ENCODE measurements at places on chromosomes 16 and 17.

- no peaks in the 10 kb centered on the region for H3K4me1 ChIP-seq
- H3K27ac ChIP-seq = no peak overlapping the region
- H3K36me3 ChIP-seq = peaks cover 2% of the 10 kb centered on the region
- no peak for DNase-seq
These were observed 116.3 kb downstream of the SOX9 start for GRCh38 chr17:72236980-72237633.

DNA sequence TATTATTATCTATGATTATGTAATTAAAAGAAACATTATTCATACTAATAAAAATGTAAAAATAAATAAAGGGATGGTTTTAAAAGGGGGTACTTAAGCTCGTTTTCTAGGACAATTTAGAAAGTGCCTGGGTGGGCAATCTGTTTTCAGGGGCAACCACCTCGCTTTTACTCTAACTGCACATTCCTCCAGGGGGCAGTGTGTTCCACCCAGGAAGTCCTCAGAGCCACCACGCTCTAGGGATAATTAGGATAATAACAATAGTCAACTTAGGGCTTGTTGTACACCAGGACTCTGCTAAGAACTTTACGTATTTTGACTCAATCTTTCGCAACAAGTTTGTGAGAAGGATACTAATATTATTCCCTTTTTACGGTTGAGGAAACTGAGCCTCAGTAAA lies 396.7 kb upstream of the MAF start:
- H3K27ac ChIP-seq = no peak overlapping the region
- no peaks in the 10 kb centered on the region for H3K27me3 ChIP-seq
- H3K4me3 ChIP-seq = no peak overlapping the region
- DNase-seq = no peak
- no peaks in the 10 kb centered on the region for H3K4me1 ChIP-seq

GRCh38 chr17:5635949-5636348 lies 51.6 kb upstream of the NLRP1 start:
- no peaks in the 10 kb centered on the region for H3K36me3 ChIP-seq
- no peaks in the 10 kb centered on the region for H3K4me1 ChIP-seq
- peaks cover 7% of the 10 kb centered on the region for H3K27me3 ChIP-seq
- DNase-seq = no peak
- H3K27ac ChIP-seq = no peak overlapping the region

- DNase-seq = no peak
- H3K27me3 ChIP-seq = no peaks in the 10 kb centered on the region
- H3K36me3 ChIP-seq = peaks cover 40% of the 10 kb centered on the region
- no peaks in the 10 kb centered on the region for H3K4me1 ChIP-seq
- no peak overlapping the region for H3K27ac ChIP-seq
These were observed 81.2 kb upstream of the CACNG3 start for GRCh38 chr16:24174957-24175356.

- no peaks in the 10 kb centered on the region for H3K36me3 ChIP-seq
- no peak overlapping the region for H3K4me3 ChIP-seq
- DNase-seq = no peak
- no peaks in the 10 kb centered on the region for H3K4me1 ChIP-seq
- H3K27me3 ChIP-seq = peaks cover 17% of the 10 kb centered on the region
These were observed 76.3 kb upstream of the ZNF469 start for GRCh38 chr16:88306411-88306810.
